ENCODE measurements at places on chromosomes 3 and 15.

DNA sequence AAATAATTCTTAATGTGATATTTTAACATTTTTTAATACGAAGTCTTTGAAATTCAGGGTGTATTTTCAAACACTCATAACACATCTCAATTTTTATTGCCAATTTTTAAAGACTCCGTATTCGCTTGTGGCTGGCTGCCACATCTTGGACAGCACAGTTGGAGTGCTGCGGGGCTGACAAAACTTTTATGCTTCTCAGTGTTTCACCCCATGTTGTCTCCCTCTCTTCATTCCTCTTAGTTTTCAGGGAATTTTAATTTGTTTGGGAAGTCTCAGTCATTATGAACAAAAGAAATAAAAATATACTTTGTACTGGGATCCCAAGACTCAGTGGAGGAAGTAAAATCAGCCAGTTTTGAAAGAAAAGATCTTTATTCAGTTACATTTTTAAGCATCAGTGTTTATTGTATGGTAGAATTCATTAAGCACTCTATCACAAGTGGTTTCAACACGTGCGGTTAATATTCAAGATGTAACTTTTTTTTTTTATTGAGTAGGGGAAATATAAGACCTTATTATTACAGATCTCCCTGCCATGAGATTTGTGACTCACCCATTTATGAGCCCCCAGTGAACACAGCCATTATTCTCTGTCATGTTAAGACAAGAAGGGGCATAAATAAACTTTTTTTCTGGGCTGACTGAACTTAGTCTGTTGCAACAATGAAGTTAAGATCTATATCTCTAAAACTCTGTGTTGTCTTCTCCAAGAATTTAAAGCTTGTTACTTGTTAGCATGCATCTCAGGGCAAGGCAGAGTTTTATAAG lies 26.8 kb downstream of the KAT2B start:
- DNase-seq = no peak

DNA sequence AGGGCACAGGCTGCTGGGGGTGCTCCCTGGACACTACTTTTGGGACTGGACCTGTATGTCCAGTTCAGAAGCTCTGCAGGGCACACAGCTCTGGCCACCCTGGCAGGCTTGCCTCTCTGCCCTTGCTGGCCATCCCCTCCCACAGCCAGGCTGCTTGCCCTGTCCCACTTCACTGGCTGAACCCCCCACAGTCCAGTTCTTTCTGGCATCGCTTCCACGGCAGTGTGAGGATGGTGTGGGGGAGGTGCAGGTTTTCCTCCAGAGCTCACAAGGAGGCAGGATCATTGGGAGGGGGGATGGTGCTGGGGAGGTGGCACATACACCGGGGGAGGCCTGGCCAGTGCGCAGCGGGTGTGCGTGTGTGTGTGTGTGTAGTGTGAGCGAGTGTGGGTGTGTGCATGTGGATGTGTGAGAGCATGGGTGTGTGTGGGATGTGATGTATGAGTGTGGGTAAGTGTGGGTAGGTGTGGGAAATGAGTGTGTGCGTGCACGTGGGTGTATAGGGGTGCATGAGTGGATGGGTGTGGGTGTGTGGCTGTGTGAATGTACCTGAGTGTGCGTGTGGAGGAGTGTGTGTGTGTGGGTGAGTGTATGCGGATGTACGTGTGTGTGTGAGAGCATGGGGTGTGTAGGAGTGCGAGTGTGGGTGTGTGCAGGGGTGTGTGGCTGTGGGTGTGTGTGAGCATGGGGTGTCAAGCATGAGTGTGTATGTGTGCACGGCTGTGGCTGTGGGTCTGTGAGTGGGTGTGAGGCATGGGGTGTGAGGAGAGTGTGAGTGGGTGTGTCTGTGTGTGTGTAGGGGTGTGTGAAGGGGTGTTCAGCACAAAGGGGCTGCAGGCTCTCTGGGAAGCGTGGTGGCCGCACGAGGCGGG lies 155.2 kb downstream of the NSMCE3 start:
- DNase-seq = no peak

DNA sequence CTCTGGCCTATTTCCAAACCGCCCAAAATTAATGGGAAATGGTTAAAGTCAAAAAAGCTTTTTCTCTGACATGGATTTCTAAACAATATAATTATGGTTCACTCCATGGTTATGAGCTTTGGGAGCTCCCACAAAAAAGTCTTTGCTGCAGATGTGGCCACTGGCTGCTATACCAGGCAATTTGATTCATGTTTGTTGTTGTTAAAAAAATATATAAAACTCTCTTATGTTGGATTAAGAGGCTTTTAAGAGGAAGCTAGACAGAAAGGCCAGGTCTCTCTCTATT lies 258.6 kb downstream of the TIGIT start:
- no peak for DNase-seq

- no peak for DNase-seq
These were observed 123.6 kb upstream of the VEPH1 start for GRCh38 chr3:157626817-157627216.

GRCh38 chr3:9109568-9109914 lies 139.9 kb downstream of the SRGAP3 start:
- no peak for DNase-seq

DNA sequence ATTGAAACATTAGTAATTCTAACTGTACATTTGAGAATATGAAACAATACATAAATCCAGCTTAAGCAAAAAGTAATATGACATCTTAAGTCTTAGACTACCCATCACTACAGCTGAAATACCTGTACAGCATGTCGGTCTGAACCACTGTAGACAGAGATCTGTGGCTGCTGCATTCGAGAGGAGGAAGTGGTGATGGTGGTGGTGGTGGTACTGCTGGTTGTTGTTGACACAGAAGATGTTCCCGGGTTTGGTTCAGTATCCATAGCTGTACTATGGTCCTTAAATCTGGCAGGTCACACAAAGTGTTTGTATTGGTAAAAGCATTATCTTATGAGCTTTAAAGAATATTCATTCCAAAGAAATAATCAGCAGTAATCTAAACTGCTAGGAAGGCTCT lies 2.9 kb downstream of the PHC3 start:
- no peak for DNase-seq

GRCh38 chr3:67028001-67028784 lies 30.1 kb downstream of the KBTBD8 start:
- no peak for DNase-seq

DNA sequence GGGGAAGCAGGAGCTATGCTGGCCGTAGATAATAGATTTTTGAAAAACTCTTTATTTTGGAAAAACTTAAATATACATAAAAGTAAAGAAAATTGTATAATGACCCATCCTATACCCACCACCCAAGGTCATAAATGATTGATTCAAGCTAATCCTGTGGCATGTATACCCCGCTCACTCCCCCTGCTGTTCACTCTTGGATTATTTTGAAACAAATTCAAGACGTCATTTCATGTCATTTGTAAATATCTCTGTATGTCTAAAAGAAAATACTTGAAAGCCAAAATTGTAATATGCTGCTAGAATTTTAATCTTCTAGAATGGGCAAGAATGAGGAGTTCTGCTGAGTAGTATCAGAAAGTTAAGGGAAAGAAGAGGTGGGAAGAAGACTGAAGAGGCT lies 241.7 kb downstream of the FEZF2 start:
- no peak for DNase-seq

Measured in NCI-H2171 (cell line).